ENCODE measurements at places on chromosomes 2 and 18.

GRCh38 chr2:105733875-105734274 is 10.8 kb upstream of the NCK2 start:
- no peak for DNase-seq

DNA sequence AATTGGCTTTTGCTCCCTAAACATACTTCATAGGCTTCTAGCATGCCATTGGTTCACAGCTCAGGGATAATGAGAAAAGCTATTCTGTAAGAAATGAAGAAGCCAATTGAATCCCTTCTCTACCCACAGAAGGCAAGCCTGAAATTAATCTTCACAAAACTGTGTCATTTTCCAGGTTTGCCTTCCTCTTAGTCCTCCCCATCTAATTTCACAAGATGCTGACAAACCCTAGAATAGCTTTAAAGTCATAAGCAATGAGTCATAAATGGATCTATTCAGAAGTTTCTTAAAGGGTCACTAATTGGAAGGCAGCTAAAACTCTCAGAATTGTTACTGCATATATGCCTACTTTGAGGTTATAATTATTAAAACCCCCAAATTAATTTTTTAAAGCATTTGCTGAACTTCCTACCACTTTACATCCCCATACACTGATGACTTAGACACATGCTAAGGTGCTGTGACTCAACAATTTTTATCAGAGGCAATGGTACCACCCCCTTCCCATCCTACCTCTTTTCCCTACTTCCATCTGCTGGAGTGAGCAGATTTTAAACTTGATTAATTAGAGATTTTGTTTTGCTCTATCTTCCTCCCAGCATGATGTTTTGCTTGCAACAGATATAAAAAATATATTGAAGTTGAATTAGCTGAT is 51.3 kb upstream of the NABP1 start:
- DNase-seq = no peak

DNA sequence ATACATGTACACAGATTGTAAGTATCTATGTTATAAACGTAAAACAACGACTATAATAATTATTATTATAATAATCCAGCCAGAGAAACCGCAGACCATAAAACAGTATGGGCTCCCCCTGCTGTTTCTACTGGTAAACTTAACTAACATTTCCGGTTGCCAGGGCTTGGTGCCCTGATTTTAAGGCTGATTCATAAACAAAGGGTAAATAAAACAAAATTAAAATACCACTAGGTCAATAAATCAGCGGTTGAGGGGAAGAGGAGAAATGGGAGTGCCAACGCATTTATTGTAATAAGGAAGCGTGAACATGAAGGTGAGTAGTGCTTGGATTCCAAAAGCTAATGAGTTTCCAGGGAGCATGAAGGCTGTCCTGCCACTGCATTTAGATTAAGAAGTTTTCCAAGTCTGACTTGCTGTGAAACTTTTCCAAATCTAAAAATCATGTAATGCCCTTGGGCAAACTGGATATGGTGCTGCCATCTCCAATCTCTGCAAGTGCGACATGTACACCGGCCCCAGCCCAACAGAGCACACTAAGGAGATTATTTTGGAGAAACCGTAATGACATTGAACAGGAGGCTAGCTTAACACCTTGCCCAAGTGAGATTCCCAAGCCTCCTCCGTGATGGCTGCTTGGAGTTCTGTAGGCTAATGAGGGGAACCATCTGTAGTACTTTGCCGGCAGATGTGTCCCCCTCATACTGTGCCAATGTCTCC is 50.7 kb upstream of the HNRNPA3 start:
- no peak for DNase-seq

DNA sequence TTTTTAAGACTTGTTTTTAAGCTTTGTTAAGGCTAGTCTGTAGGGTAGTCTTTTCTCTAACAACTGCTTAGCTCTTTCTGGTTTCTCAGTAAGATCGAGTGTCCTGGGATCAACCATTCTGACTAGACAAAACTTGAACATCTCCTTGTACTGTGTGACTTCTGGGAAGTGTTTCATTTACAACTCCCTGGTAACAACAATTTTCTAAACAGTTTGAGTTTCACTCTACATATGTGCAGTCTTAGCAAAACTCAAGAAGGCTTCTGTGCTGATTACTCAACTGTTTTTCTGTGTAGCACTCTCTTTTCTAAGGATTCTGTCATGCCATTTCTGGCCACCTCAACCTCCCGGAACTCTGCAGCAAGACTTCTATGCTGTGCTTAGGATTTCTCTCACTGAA is 204.5 kb downstream of the KIAA1328 start:
- no peak for DNase-seq

DNA sequence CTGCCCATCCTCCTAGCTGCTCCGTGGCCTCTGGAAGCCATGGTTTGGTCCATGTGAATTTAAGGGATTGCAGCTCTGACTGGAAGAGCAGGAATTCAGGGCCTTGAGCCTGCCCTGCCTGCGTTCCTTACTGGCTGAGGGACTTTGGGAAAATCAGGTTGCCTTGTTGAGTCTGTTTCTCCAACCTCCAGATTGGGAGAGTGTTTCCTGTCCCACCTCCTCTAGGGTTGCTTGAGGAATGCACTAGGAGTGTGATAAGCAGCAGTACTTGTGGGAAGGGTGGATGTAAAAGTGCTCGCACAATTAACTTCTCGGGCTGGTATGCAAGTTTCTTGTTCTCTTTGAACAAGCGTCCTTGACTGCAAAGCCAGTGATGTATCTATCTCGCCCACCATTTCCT is 84.4 kb upstream of the YWHAQ start:
- no peak for DNase-seq

- DNase-seq = no peak
These were observed 311.6 kb downstream of the STK39 start for GRCh38 chr2:167935803-167936110.

- no peak for DNase-seq
These were observed 100.7 kb downstream of the ANKRD44 start for GRCh38 chr2:197209742-197210408.

- no peak for DNase-seq
These were observed 14.4 kb upstream of the TMEM131 start for GRCh38 chr2:98009887-98010760.

- no peak for DNase-seq
These were observed 8.7 kb upstream of the IMP4 start for GRCh38 chr2:130334026-130334425.

DNA sequence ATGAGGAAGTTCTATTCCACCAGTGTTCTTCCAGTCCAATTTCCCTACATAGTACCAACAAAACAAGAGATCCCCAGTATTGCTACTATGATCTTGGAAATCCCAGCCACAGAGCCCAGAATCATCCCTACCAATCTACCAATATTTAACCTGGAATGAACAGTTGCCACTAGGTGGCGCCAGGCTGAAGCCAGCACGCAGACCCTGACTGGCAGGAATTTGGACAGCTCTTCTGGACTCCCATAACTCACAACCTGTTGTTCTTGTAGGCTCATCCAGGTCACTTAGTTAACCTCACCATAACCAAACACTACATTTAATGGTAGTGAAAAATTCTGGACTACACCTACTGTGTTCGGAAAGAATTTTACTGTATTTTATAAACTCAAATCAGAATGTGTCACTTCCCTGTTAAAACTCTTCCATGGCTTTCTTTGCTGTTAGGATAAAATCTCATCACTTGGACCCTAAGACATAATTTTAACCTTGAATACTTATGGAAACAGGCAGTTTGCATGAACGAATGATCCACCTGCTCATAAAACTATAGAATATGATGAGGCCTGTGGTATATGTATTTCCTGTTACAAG is 59.8 kb upstream of the SLC38A11 start:
- DNase-seq = peak; percentile 9

DNA sequence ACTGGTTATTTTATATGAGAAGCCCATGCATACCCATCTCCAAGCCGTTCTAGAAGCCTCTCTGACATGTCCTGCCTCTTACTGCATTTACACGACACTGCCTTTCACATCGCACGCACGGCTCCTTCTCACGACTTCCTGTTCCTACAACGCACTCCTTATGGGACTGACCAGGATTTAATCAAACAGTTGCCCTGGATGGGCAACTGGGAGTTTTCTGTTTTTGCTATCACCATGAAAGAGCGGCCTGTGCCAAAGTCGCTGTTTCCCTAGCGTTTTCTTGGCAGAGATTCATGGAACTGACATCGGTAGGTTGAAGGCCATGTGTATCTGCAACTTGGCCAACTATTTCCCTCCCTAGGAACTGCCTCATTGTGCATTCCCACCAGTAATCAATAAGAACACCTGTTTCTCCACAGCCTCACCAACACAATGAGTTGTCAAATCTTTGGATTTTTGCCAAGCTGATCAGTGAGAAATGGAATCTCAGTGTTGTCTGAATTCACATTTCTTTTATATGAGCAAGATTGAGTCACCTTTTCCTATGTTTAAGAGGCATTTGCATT is 97.2 kb upstream of the OTOS start:
- DNase-seq = no peak

GRCh38 chr18:58952858-58953257 is 88.2 kb downstream of the ZNF532 start:
- no peak for DNase-seq

- no peak for DNase-seq
These were observed 109.5 kb downstream of the SP3 start for GRCh38 chr2:173855661-173856060.

DNA sequence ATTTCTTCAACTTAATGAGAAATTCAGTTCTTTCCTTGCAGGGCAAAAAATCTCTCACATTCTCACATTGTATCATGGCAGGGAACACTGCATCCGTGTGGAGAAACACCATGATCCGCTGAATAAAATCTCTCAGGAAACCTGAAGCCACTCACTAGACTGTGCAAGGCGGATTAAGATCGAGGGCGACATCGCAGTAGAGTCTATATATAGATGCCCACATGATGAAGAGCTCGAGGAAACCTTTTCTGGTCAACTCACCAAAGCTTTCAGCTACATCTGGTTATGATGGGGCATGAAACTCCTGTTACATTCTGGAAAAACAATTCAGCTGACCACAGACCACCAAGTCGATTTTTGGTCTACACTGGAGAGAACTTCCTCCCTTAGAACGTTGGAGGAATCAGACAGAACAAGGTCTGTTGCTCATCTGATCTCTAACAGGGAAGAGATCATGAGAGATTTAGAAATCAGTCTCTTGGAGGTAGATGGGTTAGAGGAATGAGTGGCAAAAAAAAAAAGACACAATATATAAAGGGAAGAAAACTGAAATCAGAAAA is 162.9 kb upstream of the ZNF516 start:
- DNase-seq = no peak

GRCh38 chr2:111932841-111933291 is 34.5 kb downstream of the MERTK start:
- DNase-seq = no peak

DNA sequence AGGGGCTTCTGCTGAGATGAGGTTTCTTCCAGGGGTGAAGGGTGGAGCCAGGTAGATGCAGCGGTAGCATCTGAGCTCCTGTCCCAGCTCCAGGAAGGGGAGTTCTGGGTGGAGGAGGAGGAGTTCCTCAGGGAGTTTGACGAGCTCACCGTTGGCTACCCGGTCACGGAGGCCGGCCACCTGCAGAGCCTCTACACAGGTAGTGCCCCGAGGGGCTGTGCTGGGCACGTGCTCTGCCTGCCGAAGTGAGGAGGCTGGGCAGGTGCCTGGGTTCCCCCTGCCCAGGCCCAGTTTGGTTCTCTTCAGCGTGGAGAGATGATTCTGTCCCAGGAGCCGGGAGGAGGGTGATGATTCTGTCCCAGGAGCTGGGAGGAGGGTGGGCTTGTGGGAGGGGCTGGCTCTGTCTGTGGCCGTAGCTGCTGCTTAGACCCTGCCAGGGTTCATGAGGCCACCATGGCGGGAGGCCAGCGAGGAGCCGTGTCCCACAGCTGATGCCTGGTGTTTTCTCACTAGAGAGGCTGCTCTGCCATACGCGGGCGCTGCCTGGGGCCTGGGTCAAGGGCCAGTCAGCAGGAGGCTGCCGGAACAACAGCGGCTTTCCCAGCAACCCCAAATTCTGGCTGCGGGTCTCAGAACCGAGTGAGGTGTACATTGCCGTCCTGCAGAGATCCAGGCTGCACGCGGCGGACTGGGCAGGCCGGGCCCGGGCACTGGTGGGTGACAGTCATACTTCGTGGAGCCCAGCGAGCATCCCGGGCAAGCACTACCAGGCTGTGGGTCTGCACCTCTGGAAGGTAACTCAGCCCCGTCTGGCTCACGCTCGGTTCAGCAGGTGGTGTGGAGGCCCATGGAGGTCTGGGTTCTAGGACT is 8.2 kb downstream of the CAPN10 start:
- DNase-seq = no peak

DNA sequence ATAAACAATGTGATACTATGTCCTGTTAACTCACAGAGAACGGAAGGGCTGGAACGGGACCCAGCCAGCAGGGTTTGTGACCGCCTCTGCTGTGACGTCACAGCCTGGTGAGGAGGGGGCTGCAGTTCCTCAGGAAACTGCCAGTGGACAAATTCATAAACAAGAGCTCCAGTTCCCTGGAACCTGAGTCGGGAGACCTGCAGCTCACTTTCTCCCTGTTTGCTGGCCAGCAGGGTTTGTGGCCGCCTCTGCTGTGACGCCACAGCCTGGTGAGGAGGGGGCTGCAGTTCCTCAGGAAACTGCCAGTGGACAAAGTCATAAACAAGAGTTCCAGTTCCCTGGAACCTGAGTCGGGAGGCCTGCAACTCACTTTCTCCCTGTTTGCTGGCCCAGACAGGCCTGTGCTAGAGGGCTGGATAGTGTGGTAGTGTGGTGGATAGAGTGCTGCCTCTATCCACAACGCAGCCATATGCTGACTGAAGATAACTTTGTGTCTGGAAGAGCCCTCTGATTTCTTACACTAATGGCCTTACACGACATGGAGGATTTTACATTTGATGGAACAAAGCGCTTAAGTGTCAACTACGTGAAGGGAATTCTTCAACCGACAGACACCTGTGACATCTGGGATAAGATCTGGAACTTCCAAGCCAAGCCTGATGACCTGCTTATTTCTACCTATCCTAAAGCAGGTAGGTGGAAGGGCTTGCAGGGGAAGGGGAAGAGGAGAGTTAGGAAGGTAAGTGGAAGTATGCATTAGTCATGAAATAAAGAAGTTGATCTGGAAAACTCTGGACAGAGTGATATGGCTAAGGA is at the start of gene SULT1C4:
Gene SULT1C4 (plus strand): TSS at position 140 of the 816 bp plus-strand sequence. CDS start 384 bp downstream, at position 524.
- DNase-seq = no peak

- DNase-seq = no peak
These were observed 239.0 kb upstream of the MMADHC start for GRCh38 chr2:149826471-149827125.

DNA sequence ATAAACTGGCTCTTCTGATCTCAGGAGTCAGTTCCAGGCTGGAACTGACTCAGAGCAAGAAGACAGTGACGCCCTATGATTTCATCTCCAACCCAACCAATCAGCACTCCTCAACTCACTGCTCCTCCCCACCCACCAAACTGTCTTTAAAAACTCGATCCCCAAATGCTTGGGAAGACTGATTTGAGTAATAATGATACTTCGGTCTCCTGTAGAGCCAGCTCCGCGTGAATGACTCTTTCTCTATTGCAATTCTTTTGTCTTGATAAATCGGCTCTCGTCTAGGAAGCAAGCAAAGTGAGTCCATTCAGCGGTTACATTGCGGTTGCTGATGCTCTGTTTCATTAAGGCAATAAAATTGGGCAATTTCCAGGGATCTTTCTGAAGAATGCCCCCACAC is 1025.3 kb upstream of the CNTNAP5 start:
- no peak for DNase-seq

GRCh38 chr2:31378389-31378788 is 36.2 kb downstream of the XDH start:
- no peak for DNase-seq

All from NCI-H1092 (cell line).